Islet precursor cell (in vitro differentiated cells): ENCODE measurements at places on chromosomes 4 and X.

GRCh38 chrX:10071451-10072144, 85.2 kb upstream of the CLCN4 start:
- no peak for DNase-seq

DNA sequence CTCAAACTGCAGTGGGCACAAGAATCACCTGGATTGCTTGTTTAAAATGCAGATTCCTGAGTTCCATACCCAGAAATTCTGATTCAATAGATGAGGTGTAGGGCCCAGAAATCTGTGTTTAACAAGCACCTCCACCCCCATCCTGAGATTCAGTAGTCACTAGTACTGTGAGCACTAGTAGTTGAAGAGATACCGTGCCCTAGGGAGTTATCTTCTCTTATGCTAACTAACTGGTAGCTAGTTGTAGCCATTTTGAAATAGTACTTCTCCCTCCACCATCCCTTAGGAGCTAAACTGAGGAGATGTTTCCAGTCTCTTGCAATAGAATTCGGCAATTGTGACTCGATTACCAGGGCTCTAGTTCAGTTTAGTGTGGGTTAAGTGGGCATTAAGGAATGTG, 18.4 kb downstream of the KLHL34 start:
- no peak for DNase-seq

DNA sequence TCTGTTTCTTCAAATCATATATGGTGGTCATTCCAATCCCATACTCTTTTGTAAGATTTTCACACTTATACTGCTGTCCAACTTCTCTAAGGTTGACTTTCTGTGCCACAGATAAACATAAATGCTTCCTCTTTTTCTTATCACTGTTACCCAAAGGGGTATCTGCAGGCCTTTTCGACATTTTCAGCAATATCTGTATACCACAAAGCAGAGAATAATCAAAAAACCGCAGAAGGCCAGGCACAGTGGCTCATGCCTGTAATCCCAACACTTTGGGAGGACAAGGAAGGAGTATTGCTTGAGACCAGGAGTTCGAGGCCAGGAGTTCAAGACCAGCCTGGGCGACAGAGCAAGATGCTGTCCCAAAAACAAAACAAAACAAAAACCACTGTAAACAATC, 3.1 kb upstream of the RFC1 start:
- no peak for DNase-seq

- no peak for DNase-seq
Observed at GRCh38 chrX:16612257-16612897, 37.6 kb upstream of the S100G start.

- no peak for DNase-seq
Observed at GRCh38 chr4:163566257-163566796, 71.8 kb downstream of the TMA16 start.

GRCh38 chr4:73917081-73917501, 47.9 kb downstream of the CXCL1 start:
- DNase-seq, result no peak

DNA sequence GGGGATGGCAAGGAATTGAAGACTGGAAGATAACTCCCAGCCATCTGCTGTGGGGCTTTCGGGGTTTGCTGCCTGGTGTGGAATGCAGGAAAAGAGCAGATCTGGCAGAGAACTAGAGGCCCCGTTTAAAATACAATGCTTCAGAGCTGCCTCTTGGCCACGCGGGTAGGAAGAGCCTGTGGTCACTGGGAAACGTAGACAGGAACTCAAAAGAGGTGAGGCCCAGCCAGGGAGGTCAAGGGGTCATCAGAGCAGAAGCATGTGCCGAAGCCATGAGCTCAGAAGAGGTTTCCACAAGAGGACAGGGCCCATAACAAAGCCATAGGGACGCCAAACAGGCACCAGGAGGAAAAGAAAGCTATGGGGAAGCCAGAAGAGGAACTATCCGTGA, 14.5 kb upstream of the STS start:
- DNase-seq, result peak; percentile 71

DNA sequence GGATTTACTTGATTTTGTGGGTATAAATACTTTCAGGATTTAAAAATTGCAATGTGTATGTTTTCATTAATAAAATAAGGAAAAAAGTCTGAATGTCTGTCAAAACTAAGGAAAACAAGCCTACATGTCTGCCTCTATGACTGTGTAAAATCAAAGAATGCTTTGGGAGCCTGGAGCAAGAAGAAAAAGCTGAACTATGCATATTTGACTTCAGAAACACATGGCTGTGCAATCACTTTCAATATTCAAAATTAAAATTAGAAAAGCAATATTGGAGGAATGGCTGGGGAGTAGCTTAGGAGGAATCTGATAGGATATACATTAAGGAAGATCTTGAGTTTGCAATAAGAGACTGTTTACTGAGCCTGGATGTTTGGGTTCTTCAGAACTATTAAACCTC, 147.1 kb downstream of the ADAM29 start:
- no peak for DNase-seq

DNA sequence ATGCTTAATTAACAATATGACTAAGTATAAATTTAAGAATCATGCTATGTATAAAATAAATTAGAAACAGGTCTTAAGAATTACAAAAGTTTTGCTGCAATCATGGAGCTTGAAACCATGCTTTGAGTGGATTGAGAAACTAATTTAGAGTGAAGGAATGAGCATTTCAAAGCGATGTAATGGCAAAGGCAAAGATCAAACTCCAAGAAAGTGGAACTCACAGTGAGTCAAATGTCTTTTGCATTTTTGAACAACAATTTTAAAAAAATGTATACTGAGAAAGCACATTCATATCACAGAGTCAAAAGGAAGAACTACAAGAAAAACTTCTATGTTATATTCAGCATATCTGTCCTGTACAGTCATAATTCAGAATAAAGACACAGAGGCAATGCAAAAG, 6.6 kb downstream of the GPRIN3 start:
- DNase-seq, result no peak

- no peak for DNase-seq
Observed at GRCh38 chrX:127405946-127406345, 586.4 kb downstream of the PRR32 start.

GRCh38 chr4:15077969-15078368, 75.7 kb downstream of the CPEB2 start:
- DNase-seq, result no peak

DNA sequence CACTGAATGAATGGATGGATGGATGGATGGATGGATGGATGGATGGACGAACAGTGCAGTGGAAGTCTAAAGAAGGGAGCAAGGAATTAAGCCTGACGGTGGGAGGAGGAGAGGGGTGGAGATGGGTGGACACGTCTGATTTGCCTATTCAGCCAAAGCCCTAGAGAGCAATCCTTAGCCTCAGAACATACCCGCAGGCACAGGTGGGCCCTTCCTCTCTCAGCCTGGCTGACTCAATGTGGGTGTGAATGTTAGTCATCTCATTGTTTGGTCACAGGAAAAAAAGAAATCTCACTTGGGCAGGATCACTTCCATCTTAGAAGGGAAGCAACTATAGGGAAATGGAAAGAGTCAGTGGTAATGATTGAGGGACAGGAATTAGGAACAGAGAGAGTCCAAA, 165.9 kb downstream of the PJA1 start:
- peak; percentile 49 for DNase-seq

DNA sequence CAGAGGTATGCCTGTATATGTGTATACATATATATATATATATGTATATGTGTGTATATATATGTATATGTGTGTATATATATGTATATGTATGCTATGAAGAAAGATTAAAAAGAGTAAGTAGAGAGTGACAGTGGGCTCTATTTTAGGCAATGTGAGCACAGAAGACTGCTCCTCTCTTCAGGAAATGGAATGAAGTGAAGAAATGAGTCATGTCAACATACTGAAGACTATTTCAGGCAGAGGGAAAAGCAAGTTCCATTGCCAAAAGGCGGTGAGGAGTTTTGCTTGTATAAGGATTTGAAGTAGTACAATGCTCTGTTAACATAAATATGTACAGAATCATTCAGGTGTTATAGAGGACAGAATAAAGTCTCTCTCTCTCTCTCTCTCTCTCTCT, 773.2 kb upstream of the FTHL17 start:
- no peak for DNase-seq

GRCh38 chr4:53616219-53616618, 24.9 kb upstream of the LNX1 start:
- DNase-seq, result no peak

GRCh38 chrX:125203737-125204578, 115.7 kb upstream of the TEX13C start:
- peak; percentile 78 for DNase-seq

GRCh38 chr4:60857130-60857753, 342.9 kb upstream of the ADGRL3 start:
- no peak for DNase-seq

- DNase-seq, result no peak
Observed at GRCh38 chr4:73894001-73894400, 24.8 kb downstream of the CXCL1 start.
